ENCODE measurements at places on chromosomes 11 and 22.

DNA sequence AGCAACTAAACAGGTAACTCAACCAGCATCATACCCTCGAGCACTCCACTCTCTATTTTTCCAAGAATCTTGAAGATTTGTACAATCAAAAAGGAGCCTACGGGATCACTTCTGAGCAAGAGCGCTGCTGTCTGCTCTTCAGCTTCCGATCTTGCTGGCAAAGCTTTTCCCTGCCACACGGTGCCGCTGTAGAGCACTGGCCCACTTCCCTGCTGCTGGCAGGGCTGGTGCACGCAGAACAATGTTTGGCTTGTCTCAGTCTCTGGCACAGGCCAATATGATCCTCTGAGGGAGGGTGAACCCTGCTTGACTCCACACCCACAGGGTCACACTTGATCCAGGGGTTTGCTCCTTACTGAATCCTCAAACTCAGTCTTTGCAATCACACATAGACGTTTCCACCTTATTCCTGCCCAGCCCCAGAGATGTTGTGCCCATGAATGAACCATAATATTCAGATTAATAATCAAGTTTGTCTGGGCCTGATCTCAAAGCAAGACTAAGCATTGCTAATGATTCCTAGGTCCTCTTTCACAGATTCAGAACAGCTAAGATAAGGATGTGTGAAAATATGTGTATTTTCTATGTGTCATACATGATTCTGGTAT is 536.6 kb downstream of the SOX6 start:
- no peak for DNase-seq

DNA sequence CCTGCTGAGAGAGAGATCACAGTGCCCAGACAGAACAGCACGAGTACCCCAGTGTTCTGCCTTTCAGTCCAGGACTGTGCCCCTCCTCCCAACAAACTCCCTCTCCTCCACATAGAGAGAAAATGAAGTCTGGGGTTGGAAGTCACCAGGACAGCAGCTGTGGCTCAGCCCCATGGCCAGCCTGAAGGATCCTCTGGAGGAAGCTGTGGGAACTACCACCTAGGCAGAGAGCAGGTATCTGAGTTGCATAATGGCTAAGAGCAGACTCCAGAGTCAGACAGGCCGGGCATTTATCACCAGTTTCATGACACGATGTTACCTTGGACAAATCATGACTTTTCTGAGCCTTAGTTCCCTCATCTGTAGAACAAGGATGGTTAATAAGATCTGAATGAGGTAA is 61.2 kb upstream of the RRAS2 start:
- no peak for DNase-seq

DNA sequence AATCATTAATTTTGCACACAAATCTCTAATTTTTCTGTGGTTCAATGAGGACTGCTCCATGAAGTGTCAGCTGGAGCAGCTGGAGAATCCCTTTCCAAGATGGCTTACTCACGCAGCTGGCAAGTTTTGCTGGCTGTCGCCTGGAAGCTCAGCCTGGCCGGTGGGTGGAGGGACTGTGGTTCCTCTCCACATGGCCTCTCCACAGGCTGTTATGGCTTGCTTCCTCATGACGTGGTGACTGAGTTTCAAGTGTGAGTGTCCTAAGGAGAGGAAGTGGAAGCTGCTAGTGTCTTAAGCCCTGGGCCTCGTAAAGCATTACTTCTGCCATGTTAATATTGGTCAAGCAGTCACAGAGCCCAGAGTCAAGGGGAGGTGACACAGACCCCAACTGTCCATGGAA is 14.0 kb upstream of the NRIP3 start:
- DNase-seq = no peak

- DNase-seq = no peak
Observed at GRCh38 chr11:45089676-45090499, 56.6 kb upstream of the PRDM11 start.

DNA sequence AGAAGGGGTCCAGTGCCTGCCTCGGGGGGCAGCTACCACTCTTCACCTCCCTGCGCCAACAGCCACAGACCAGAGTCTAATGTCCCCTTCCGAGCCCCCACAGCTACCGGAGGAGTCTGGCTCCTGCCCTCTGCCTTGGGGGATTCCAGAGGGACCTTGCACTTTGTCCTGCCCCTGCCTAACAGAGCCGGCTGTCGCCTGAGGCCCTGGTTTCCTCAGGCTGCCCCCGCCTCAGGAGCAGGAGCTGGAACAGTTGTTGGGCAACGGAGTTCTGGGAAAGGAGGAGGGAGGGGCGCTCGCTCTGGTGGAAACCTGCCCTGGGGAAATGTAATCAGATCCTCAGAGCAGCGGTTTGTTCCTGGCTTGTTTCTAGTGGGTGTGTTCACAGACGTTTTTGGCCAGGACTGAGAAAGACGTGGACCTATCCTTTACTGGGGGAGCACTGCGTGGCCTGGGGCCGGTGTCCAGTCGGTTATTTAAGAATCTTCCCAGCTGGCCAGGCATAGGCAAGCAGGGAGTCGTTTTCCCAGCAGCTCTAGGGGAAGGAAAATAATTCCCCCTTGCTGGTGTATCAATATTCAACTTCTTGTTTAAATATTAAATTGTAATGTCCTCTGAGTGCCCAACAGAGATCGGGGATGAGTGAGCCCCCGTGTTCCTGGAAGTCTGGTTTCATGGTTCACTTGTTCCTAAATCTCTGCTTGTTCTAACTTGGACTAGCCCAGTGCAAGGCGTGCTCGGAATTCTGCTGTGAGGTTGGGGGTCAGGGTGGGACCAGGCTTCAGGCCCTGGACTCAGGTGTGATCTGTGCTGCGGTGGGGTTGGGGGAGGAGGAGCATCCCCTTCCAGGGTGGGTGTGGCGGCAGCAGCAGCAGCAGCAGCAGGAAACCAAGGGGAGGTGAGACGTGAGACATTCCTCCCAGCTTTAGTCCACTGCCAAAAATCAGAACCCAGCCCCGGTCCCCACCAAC is 32.1 kb downstream of the A4GALT start:
- DNase-seq = no peak

GRCh38 chr11:11657218-11657955 is 35.6 kb upstream of the GALNT18 start:
- no peak for DNase-seq

GRCh38 chr11:72144807-72145565 is 9.5 kb downstream of the FOLR3 start:
- DNase-seq = no peak

GRCh38 chr11:69459848-69460539 is 21.5 kb upstream of the LINC01488 start:
- DNase-seq = no peak

GRCh38 chr11:58505849-58506248 is 2.1 kb downstream of the OR5B21 start:
- no peak for DNase-seq

DNA sequence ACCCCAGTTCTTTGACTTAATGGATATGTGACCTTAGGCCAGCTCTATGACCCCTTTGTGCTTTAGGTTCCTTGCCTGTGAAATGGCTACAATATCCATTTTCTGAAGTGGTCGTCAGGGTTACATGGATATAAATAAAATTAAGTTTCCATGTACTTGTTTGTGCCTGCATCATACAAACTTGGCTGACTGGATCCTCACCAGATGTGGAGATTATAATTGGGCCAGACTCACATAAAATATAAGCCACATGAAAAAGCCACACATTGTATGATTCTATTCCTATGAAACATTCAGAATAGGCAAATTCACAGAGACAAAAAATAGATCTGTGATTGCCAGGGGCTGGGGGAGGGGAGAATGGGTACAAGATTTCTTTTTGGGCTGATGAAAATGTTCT is 100.9 kb upstream of the USP47 start:
- DNase-seq = no peak

GRCh38 chr11:80097146-80097545 is 656.3 kb upstream of the TENM4 start:
- no peak for DNase-seq

GRCh38 chr22:33952776-33953175 is 32.5 kb upstream of the LARGE1 start:
- DNase-seq = no peak

GRCh38 chr11:86575208-86575855 is 97.1 kb downstream of the ME3 start:
- DNase-seq = no peak

DNA sequence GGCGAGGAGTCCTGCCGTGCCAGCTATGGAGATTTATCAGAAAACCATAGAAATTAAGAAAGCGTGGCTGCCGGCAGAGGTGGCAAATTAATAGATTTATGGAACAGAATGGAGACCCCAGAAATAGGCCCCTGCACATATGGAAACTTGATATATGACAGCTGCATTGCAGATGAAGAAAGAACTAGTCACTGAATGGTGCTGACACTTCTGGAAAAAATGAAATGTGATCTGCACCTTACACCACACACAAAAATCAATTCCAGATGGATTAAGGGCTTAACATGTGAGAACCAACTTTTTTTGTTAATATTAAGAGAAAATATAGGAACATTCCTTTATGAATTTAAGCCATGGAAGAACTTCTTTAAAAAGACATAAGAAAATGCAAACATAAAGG is 40.3 kb upstream of the TSKU start:
- DNase-seq = no peak

GRCh38 chr11:27348340-27348873 is 14.6 kb downstream of the CCDC34 start:
- DNase-seq = no peak

DNA sequence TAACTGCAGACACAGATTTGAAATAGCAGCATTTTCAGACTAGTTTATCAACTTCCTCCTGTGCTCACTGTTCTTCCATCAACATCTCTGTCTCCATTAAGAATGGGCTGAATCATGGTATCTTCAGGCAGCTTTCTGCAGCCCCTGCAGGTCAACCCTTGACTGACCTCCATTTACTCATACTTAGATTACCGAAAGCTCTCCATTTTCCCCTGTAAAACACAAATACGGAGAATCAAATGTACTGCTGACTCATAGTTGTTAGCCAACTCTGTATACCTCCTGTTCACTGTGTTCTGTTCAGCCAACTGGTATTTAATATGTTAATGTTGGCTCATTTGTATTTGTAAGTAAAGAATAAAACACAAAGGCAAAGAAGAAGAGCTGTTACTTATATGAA is 364.0 kb downstream of the CASP12 start:
- no peak for DNase-seq

GRCh38 chr11:120568572-120569307 is 57.2 kb downstream of the GRIK4 start:
- DNase-seq = no peak

DNA sequence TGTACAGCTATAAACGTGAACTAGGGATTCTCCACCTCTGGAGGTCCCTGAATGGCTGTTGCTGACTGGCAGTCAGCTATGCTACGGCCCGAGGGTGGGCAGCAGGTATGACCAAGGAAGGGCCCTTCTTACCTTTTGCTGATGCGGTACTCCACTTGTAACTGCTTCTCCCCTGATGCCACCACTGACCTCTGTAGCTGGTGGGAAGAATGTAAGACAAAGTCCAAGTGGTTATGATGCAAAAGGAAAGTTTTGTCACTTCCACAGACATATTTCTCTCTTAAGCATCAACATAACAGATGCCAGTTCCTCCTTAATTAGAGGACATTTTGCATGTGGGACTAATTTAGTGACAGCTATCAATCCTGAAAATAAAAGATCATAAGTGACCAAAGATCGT is 32.2 kb downstream of the P4HA3 start:
- DNase-seq = no peak

- no peak for DNase-seq
Observed at GRCh38 chr22:43411040-43411868, 560 bp upstream of the MPPED1 start.

DNA sequence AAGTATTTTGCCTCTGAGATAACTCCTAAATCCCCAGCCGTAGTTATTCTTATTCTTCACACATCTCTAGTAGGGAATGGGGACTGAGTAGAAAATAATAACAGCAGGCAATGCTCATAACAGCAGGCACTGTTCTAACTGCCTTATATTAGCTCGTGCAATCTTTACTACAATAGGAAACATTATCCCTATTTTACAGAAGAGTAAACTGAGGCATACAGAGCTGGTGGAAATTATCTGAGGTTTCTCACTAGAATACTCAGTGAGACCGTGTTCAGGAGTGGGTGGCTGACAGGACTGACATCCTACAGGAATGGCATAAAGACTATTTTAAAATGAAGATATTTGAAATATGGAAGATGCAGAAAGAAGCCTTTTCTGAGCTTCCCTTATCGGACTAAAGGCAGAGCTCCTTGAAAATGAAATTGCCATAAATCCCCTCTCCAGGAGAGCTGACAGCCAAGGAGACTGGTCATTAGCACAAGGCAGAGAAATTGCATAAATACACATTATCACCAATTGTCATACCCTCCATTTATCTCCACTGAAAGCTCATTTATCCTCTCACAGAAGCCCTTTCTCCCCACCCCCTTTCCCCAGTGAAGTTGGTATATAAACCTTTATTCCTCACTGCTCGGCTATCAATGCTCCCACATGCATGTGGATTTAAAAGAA is 93.9 kb downstream of the RASSF10 start:
- no peak for DNase-seq

GRCh38 chr11:12212174-12212820 is 101.9 kb downstream of the MICAL2 start:
- no peak for DNase-seq

GRCh38 chr11:7278314-7278917 is 26.7 kb downstream of the SYT9 start:
- DNase-seq = no peak

DNA sequence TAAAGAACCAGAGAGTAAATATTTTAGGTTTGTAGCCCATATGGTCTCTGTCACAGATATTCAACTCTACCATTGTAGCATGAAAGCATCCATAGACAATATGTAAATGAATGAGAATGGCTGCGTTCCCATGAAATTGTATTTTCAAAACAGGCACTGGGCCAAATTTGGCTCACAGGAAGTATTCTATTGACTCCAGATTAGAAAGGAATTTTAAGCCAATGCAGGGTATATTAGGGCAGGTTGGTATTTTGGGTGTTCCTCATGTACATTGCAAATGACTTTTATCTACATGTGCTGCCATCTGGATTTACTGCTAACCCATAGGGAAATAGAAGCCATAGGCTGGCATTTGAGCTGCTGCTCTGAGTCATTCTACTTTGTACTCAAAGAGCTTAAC is 35.1 kb upstream of the PDGFD start:
- no peak for DNase-seq

DNA sequence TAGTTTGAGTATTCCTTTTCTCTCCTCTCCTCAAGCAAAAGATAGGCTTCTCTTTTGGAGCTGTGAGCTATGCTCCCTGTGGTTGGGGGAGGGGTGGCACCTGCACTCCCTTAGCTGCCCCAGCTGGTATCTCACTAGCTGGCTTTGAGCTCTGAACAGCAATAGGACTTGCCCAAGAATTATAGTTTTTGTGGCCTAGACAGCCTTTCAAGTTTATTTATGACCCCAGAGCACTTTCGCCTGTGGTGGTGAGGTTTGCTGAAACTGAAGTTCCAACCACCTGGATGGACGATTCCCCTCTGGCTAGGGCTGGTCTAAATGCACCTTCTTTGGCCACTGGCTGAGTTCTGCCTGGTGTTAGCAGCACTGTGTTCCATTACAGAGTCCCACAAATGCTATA is 37.1 kb upstream of the SLC37A2 start:
- DNase-seq = no peak

All from activated gamma-delta T cell (primary cell).